ENCODE measurements at places on chromosomes 2 and 18. TPM values are rescaled to one million over a fixed set of nuclear protein-coding genes. Genes with fewer than 3 reads are reported as not detected.

ANKRD62 gene
- not detected for total RNA-seq

POTEI gene
- total RNA-seq: not detected

PEX13 gene
- 28.1 TPM for total RNA-seq

GAL3ST2 gene
- not detected for total RNA-seq
